ENCODE measurements at places on chromosomes 5 and 9.

DNA sequence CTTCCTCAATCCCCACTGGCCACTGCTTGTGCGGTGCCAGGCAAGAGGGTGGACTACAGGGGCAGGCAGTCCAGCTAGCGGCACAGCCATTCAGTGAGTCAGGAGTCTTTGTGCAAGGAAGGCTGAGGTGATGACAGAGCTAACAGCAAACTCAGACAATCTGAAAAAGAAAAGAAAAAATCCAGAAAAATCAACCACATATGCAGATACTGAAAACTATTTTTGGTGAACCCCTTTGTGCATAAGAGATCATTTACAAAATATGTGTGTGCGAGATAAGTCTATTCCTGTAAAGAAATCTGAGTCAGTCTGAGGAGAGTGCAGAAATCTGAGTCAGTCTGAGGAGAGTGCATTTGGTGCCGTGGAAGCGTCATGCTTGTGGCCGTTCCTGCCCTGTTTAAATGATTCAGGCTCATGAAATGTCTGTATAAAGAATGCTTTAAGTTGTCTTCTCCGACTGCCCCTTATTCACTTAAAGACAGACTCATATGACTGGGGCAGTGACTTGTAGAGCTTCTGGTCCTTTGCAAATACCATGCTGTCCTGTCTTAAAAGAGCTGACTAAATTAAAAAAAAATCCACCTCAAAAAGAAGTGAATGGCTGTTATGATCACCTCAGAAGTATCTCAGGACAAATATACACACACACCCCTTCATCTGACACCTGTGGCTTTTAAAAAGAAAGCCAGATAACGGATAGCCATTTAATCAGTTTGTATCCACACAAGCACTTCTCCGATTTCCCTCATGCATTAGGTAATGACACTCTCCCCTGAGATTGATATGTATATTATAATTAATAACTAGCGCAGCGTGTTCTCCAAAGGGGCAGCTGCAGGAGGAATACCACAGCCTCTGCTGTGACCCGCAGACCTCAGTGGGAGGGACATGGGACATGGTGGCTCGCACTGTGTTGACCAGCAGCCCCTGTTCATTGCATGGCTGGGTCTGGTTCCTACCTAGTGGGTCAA lies 47.3 kb downstream of the TRIO start:
- no peak for DNase-seq

DNA sequence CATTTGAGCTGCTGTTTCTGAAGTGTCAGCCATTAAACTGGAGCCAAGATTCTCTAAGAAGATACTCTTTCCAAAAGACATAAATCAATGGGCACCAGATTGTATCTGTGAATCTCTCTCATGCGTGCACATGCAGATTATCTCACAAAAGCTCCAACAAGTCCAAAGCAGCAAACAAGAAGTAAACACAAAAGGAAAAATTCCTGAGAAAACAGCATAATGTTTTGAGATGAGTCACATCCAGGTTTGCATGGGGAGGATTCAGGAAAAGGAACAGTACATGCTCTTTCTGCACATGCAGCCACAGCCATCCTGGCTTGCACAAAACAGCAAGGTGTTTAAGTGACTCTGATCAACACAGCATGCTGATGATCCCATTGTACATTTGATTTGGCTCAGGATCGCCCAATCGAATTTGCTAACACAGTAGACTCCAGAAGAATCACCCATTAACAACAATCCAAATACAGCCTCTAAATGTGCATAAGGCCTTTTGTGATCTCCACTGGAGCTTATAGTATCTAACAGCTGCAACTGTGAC lies 143.1 kb downstream of the ELAVL2 start:
- DNase-seq: no peak

DNA sequence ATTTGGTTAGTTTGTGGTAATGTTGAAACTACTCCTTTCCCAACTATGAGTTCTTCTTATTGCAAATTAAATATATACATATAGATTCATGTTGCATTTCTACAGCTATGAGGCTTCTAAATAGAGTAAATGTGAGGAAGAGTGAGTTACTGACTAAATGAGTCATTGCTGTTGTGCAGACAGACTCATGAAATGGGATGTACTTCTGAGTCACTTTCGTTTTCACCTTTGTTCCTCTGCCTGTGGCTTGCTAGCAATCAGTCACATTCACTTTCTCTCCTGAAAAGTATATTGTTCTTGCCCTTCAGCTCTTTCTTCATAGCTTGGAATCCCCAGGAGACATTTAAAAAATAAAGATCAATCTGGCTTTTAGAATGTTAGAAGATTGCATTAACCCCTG lies 295.5 kb upstream of the SMC2 start:
- DNase-seq: no peak

DNA sequence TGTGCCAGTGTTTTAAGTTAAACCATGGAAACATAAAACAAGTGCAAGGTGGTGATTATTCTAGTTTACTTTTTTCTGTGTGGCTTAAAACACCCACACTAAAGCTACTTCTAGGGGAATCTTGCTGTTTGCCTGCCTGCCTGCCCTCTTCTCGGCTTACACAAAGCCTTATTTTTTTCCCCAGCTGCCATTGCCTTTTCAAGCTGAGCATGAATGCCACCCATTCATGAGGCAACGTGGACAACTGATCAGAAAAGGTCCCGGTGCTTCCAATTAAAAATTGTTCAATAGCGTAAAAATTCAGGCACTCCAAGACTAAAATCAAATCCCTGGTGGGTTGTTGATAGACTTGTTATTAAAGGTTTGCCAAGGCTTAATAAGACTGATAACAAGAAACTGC lies 401.4 kb downstream of the TMEM161B start:
- no peak for DNase-seq

- no peak for DNase-seq
Observed at GRCh38 chr5:147863454-147864158, 14.9 kb upstream of the SCGB3A2 start.

DNA sequence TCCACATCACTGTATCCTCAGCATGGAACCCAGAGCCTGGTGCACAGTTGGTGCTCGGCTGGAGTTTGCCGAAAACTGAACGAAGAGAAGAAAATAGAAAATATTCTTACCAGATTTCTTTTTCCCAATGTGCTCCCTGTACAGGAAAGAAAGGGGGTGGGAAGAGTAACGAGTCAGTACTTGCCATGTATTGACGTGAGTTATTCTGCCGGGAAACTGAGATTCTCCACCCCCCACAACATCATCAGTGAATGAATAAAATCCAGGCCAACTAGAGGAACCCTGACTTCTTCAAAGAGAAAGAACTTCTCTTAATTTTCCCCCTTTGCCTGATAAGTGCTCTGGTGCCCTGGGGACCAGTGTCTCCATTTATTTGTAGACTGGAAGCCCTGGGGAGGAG lies 80.6 kb downstream of the SH3PXD2B start:
- DNase-seq: no peak

DNA sequence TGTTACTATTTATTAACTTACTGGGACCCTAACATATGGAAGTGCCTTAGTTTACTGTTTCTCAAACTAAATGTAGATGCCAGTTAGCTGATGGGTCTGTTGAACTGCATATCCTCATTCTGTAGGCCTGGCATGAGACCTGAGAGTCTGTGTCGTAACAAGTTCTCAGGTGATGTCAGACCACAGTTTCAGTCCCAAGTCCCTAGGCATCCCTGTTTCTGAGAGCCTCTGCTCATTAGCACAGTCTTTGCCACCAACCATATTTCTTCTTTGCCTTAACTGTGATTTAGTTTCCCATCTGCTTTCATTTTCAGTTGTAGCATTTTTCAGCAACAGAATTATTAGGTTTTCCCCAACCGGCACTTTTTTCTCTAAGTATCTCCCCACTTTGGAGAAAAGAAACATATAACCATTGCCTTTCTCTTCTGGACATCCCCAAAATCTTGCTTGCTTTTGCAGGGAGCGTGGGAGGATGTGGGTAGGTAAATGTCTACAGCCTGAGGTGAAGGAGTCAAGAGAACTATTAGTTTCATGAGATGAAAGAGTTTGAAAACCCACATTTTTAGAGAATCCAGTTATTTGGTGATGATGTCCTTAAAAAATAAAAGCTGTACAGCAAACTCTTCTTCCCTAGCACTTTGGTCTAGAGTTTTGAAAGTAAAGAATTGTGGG lies 74.6 kb downstream of the NUDT12 start:
- DNase-seq: no peak

DNA sequence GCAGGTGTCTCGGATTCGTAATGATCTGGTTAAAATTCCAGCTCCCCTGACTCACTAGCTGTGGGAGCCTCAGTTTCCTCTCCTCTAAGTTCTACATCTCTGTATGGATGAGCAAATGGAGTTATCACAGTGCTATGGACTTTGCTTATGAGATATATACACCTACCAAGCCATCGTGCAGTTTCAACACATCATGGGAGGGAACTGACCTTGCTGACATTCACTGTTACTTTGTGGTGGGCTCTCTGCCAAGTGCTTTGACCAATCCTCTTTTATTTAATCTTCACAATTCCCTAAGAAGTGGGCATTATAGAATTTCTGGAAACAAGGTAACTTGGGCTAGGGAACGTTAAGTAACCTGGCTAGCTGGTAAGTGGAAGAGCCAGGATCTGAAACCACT lies 70.2 kb downstream of the PTPN3 start:
- DNase-seq: no peak

DNA sequence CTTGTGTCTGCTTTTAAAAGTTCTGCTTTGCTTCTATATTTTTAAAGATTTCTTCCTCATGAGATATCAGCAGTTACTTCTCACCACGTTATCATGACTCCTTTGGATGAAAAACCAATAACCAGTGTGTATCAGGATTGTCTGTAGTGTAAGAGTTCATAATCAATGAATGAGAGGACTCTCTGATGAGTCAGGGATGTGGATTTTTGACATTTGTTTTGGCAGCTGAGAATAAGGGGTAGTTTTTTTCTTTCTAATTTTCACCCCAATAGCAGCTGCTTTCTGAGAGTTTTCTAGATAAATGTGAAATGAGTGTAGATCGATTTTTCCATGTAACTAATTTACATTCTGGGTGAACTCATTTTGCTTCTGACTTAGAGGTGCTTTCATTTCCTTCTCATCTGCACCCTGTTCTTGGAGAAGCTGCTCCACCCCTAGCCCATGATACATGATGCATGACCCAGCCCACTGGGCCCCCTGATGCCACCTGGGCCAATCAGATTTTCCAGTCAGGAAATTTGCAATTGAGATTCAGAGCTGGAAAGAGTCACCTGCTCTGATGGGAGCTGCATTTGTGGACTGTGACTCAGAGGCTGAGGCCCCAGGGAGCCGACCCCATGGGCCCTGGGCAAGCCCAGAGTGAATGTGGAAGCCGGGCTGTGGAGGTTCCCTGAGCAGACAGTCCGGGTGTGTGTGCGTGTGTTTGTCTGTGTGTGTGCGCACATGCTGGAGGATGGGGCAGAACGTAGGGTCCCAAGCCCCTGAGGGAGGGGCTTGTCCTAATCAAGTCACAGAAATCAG lies 159.3 kb downstream of the RGS3 start:
- DNase-seq: no peak

GRCh38 chr9:123283048-123283408 lies 14.6 kb upstream of the STRBP start:
- no peak for DNase-seq

DNA sequence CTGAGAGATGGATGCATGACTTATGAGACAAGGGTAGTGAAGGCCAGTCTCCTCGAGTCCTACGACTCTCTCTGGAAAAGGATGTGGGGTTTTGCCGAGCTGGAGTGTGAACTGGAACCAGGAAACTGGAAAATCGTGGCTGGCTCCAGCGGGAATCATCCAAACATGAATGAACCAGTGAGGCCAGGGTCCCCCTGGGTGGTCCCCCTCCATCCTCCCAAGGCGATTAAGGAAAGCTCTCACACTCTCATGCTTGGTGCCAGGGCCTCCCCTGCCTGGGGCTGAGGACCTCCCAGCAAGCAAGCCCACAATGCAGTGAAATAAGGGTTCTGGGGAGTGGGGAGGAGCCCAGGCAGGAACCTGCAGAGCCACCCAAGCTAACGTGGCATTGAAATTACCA lies 9.6 kb upstream of the AMBP start:
- DNase-seq: no peak

All from C1 segment of cervical spinal cord (tissue), 14 donors.